ENCODE measurements at places on chromosomes 4 and X.

GRCh38 chr4:57763070-57763469 lies 652.9 kb upstream of the IGFBP7 start:
- no peak for DNase-seq

DNA sequence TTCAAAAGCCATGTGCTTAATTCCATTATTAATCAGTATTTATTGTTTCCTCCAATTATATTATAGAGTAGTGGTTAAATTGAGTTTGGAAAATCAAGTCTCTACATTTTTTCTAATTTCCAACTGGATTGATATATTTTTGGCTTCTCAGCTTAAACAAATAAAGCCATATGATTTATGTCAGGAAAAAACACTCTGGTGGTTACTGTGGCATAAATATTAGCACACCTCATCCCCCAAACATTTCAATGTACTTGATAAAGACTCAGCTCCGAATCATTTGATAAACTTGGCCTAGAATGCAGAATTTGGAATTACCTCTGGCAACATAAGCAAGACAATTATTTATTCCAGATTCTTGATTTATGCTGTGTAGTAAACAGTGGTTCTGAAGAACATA lies 2313.8 kb downstream of the ARAP2 start:
- DNase-seq: peak; percentile 13

DNA sequence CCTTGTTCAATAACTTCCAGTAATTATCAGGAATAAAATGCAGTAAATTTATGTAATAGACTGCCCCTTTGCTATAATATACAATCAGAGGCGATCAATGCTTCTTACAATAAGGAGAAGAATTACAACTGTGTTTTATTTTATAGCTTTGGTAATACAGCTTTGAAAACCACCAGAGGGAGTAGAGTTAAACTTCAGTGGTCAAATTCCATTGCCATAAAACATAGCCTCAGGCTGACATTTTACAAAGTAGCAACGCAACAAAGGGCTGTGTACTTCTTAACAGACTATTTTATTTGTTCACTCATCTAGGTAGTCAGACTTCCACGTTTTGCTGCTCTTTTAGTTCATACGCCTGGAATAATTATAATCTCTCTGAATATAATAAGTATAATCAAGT lies 58.5 kb downstream of the TEX13C start:
- no peak for DNase-seq

DNA sequence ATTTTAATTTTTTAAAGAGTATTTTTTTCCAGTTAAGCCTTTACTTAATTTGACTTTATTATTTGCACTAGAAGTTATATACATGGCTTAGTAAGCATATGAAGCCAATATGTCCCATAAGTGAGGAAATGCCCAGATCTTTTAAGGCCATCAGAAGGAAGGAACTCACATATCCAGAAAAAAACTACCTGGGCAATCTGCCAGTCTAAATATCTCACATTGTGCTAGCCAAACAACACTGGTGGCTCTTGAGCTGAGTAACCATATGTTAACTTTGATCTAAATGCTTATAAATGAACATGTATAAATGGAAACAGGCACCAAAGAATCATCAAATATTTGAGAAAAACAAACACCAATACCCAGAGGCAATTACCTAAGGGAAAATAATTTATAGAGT lies 138.6 kb upstream of the APOOL start:
- no peak for DNase-seq

- no peak for DNase-seq
Measured at GRCh38 chrX:32847921-32848320, 363.4 kb downstream of the DMD start.

DNA sequence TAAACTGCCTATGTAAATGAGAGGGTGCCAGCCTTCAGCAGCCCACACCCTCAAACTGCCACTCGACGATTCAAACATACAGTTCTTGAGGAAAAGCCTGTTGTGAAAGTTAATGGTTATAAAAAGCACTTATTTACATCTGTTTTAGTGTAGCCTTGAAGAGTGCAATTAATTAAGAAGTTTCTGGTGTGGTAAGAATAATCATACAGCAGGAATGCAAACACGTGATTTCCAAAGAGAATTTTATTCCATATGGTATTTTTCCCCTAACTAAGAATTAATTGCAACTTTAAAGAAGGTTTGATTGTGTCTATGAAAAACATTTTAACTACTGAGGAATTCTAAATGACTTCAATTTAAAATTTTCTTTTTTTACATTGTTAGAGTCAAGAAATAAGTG lies 176.3 kb upstream of the PITX2 start:
- DNase-seq: no peak

GRCh38 chrX:40043895-40044294 lies 53.9 kb downstream of the BCOR start:
- no peak for DNase-seq

- no peak for DNase-seq
Measured at GRCh38 chr4:176825586-176825985, 32.9 kb upstream of the VEGFC start.

GRCh38 chrX:3712051-3712869 lies 1.2 kb downstream of the PRKX start:
- peak; percentile 7 for DNase-seq

- DNase-seq: no peak
Measured at GRCh38 chrX:34879346-34879745, 63.2 kb upstream of the FAM47B start.

DNA sequence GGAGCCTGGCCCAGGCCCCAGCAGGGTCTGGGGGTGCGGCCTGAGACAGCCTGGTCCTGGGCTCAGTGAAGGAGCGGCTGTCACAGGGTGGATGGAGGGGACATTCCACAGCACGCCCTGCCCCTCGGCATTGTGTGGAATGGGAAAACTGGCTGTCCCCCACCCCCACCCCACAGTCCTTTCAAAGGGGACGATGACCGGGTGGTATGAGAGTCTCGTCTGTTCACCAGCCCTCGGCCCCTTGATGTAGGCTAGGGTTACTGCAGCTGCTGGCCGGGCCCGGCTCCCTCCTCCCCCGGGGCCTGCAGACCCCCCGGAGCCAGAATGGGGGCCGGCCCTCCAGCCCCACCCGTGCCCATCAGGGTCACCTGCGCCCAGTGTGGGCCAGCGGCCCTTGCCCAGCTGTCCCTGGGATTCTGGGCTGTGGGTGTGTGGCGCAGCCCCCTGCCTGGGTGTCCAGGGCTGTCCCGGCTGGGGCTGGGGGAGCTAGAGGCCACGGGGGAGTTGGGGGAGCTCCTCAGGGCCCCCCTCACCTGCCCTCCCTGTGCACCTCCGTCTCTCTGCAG lies 11.7 kb downstream of the FGFRL1 start:
- DNase-seq: no peak

GRCh38 chr4:99301376-99302164 lies 10.8 kb upstream of the ADH1A start:
- peak; percentile 30 for DNase-seq

Measured in HCEC 1CT (cell line).